ENCODE measurements at places on chromosomes 7 and 10. TPM values are rescaled to one million over a fixed set of nuclear protein-coding genes. Genes with fewer than 3 reads are reported as not detected.

Gene UTF1
- not detected for total RNA-seq

Gene ENKUR
- total RNA-seq: 0.10 TPM

Gene XRCC2
- total RNA-seq: 0.20 TPM

Gene LLCFC1
- total RNA-seq: not detected

Gene STK31
- not detected for total RNA-seq

Gene NRAP
- total RNA-seq: not detected

Gene PDZD7
- total RNA-seq: 0.06 TPM

Gene ANXA8L1
- not detected for total RNA-seq

Gene PVRIG
- not detected for total RNA-seq
